CD4-positive, alpha-beta T cell treated with Interleukin-1 beta for 1 hour (primary cell): ENCODE measurements at places on chromosomes 1 and 21.

- DNase-seq = no peak
These were observed 58.5 kb upstream of the ENAH start for GRCh38 chr1:225711236-225711937.

GRCh38 chr1:198699167-198700015, 60.6 kb downstream of the PTPRC start:
- DNase-seq = peak; percentile 65

DNA sequence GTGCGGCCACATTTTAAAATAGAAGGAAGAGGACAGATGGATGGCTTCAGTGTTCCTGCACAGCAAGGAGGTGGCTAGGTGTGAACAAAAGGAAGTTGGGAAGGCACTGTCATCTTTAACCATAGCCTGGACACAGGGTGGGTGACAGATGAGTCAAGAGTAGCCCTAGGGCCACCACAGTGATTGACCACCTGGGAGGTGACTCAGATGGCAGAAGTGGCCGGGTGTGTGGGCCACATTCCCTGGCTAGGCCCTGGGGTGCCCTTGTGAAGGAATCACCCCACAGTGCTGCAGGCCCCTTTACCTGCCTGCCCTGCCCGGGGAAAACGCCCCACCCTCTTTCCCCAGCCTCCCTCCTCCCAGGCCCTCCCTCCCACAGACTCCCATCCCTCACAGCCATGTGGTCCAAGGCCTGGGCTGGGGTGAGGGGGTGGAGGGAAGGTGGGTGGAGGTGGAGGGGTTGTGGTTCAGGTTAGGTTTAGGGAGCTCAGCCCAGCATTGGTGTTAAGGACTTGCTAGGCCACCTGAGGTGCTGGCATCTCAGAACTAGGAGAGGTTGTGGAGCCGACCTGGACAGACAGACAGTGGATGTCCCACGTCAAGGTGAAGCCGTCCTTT, 59.1 kb downstream of the SPSB1 start:
- no peak for DNase-seq

DNA sequence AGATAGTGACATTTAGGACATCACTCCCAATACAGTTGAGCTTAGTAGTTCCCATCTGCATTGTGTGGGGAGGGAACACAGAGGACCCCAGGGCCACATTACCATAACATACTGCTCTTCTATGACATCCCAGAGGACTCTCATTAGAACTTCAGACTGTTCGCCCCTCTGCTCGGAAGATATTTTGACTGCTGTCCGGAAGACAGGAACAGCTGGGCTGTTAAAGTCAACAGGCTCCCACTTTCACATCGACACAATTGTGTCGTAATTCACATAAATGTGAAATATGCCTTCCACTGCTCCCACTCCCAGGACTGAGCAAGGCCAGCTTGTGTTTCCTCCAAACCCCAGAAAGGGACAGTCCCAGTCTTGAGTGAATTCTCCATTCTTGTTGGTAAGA, 158.4 kb downstream of the SEC16B start:
- DNase-seq = no peak

DNA sequence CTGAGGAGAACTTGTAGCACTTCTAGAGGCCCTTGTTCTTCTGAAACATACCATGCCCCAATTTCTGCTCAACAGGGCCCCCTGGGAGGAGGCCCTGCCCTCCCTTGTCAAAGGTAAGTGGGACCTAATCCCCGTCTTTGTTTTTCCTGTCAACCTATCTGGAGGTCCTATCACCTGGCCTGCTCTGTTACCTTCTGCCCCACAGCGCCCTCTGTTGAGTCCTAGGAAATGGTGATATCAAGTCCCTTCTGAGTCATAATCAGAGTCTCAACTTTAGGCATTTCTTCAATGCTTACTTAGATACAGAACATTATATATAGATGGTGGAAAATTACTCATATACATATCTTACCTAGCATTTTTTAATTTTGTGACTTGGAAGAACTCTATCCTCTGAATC, 28.2 kb upstream of the FCRL4 start:
- no peak for DNase-seq

DNA sequence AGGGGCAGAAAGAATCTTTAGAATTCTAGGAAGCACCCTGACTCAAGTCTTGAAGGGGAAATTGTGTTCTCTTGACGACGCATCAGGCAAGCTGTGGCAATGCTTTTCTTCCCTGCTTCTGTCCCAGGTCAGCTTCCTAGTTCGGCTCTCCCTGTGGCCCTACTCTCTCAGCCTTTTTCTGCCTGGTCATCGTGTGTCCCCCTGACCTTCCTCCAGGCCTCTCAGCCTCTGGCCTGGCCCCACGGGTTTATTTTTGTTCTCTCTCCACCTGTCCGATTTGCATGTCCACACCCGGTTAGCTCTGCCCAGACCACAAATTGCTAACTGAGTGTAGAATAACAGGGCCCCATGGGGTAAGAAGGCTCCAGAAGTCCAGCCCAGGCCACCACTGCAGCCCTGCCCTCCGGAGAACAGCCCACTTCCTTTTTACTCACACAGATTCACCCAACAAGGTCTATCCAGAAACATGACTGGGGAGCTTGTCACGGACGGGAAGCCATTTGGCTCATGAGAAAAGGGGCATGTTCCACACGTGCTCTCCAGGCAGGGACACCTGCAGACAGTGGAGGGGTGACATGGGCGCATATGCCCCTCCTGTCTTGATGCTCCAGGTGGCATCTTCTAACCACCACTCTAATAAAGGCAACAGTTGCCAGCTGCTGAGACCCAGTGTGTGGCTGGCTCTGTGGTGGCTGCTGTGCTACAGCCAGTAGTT, 9.8 kb downstream of the KCNN3 start:
- DNase-seq = no peak

- no peak for DNase-seq
These were observed 48.3 kb upstream of the CR2 start for GRCh38 chr1:207405814-207406213.

- DNase-seq = peak; percentile 5
These were observed 17.2 kb downstream of the PKN2 start for GRCh38 chr1:88701275-88701674.

GRCh38 chr1:182595641-182596240, 6.7 kb upstream of the RNASEL start:
- DNase-seq = peak; percentile 52

GRCh38 chr1:226987623-226988333, 47.7 kb downstream of the COQ8A start:
- DNase-seq = no peak

GRCh38 chr1:159686599-159687299, 27.6 kb downstream of the CRP start:
- DNase-seq = no peak

DNA sequence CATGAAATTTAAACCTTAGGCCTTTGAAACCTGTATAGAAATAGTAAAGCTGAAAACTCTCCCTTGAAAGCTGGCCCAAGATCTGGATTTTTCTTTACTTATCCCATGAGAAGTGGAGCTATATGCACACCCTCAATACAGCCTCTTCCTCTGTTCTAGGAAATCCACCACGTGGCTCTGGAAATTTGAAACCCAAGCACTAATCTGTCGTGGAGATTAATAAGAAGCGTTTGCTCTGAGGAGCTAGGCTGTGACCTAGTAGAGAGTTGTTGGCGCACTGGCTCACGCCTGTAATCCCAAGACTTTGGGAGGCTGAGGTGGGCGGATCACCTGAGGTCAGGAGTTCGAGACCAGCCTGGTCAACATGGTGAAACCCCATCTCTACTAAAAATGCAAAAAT, 291.3 kb upstream of the PLXNA2 start:
- DNase-seq = no peak

DNA sequence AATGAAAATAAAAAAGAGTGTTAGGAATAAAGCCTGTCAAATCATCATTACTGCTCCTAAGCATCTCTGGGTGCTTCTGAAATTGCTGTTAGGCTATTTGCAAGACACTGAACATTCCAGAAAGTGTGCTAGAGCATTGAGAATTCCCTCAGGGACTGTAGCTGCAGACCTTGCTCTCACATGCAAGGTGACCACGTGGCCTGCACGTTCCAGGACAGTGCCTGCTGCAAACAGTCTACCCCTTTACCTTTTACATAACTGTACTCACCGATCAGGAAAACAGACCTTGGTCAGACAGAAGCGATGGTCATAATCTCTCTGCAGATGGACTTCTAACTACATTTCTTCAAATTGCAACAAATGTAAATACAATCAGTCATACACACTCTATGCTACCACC, 164.5 kb downstream of the PSMG1 start:
- no peak for DNase-seq

DNA sequence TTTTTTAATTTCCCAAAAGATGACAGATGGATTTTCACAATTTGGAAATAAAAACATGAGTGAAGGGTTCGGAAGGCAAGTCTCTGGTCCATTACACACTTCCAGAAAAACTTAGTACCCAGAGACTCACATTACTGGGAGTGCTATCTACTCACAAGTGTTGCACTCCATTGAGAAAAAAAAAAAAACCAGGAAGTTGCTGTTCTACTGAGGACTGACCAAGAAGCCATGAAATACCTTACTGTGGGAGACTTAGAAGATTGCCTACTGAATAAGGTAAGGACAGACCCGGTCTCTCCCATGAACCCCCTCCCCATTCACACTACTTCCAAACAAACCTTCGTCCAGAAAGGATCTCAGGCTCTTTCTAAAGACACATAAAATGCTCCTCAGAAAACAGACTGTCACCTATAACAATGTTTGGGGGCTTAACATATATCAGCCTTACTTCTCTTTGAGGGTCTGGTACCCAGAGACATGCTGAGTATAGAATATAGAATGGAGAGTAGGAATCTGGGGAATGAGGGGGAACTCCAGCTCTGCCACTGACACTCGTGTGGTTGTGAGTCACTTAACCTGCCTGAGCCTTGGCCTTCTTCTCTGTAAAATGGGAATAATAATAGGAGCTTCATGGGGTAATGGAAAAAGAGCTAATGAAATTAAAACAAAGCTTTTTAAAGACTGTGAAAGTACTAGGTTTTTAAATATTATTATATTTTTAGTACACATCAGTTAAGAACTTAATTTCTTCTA, 1.4 kb downstream of the MAB21L3 start:
- DNase-seq = no peak

- no peak for DNase-seq
These were observed 18.5 kb downstream of the ETS2 start for GRCh38 chr21:38824124-38824822.

- DNase-seq = no peak
These were observed 10.4 kb downstream of the LGALS8 start for GRCh38 chr1:236534151-236534651.

- no peak for DNase-seq
These were observed 14.6 kb downstream of the KRTAP19-8 start for GRCh38 chr21:31023680-31024079.

GRCh38 chr21:42532466-42533181, 19.0 kb downstream of the SLC37A1 start:
- peak; percentile 75 for DNase-seq

GRCh38 chr1:39379187-39379586, 112.2 kb upstream of the BMP8A start:
- no peak for DNase-seq

DNA sequence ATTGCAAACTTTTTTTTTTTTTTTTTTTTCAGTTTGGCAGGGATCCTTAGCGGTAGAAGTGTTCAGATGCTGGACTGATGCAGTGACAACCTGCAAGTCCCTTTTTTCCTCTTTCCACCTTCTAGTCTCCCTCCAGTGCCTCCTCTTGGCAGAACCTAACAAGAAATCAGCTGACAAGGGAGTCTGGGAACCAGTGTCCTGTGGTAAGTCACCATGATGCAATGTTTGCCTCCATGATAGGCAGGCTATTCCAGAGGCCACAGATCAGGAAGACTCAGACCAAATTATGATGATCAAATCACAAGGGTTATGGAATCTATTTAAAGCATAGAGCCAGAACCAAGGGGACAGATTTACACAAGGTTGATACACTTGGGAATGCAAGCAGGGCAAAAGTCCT, 3.0 kb upstream of the CD34 start:
- DNase-seq = no peak

GRCh38 chr1:23554481-23555269, 4.6 kb downstream of the ID3 start:
- DNase-seq = peak; percentile 89

DNA sequence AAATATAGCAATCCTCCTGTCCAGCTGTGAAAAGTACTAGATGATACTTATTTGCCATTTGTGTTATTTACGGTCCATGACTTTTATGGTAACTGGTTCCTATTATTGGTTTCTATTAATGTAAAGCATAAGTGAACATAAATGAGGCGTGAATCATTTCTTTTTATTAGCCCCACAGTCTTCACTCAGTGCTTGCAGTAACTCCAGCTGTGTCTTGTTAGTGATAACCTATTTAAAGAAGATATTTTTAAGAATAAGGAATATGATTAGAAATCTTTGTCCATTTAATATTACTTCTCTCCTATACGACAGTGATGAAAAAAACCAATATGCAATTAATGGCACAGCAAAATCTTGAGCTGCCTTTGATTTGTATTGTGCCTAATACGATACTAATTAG, 149.9 kb downstream of the SPATA17 start:
- no peak for DNase-seq

DNA sequence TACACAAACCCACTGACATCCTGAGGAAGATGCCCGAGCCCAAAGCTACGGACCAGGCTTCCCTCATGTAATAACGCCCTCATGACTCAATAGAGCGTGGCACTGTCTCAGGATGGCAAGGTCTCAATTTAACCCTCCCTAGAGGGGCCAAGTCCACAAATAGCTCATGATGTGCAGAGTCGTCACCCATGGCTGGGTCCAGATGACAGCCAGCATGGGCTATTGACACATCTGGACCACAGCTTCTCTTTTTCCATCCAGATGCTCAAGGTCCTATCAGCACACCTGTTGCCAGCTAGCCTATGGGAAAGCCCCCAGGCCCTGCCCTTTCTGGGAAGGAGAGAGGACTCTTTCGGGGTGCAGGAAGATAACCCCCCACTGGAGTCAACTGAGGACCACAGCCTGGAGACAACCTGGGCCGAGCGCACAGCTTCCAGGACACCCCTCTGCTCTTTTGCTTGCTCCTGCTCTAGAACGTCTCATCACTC, 2.8 kb downstream of the LAPTM5 start:
- no peak for DNase-seq
